Stimulated activated CD8-positive, alpha-beta memory T cell treated with anti-CD3 and anti-CD28 coated beads, Interleukin-2, amount 100 ng/mL, for 1 hour (primary cell): ENCODE measurements at places on chromosomes 16 and 17.

DNA sequence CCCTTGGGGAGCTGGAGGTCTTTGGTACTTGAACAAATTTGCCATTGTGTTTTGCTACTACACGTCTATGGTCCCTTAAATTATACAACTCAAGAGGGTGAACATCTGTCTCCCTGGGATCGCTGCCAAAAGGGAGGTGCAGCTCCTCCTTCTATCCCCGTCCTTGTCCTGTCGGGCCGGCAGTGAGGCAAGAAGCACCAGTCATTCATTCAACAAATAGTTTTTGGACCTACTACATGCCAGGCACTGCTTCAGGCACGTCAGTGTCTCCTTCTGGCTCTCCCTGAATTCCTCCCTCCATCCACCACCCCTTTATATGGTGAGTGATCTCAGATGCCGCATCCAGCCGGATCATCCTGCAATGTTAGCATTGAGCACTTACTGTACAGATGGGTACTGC lies 2.2 kb upstream of the RPL38 start:
- no peak for DNase-seq

DNA sequence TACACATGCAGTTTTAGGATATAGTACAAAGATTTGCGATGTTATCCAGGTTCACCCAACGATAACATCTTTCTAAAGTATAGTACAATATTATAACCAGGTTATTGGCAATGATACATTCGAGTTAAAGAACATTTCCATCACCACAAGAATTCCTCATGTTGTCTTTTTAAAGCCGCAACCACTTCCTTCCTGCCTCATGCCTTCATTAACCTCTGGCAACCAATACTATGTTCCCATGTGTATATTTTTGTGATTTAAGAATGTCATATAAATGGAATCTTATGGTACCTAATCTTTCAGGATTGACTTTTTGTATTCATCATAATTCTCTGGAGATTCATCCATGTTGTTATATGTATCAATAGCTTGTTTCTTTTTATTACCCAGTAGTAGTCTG lies 1183.2 kb downstream of the CDH11 start:
- DNase-seq: no peak

DNA sequence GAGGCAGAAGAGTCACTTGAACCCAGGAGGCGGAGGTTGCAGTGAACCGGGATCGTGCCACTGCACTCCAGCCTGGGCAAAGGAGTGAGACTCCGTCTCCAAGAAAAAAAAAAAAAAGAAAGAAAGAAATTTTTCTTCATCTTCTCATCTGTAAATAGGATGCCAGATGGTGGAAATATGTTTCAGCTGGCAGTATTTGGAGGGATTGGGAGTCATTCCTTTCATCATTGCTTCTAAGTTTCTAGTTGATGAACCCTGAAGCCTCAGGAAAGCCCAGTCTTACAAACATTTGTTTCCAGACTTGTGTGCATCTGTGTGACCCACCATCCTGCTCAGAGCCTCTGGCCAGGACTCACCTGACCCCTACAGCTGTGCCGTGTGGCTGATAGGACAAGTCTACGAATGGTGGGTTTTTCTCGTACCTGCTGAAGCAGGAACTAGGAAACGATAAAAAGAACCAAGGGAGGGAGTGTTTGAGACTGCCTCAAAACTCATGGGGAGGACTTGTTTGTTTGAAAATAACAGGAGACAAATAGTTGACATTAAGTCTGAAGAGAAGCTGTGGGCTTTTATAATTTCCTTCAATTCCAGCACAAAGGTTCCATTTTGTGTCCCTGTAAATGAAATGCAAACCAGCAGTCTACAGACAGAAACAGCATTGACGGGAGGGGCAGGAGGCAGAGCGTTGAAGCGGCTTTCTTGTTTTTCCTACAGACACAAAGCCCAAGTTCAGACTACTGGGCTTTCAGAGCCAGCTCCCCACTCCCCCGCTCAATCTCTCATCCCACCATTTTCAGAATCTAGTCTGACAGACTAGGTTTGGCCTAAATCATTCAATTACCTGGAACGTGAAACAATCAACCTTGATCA lies 24.9 kb downstream of the CDRT4 start:
- DNase-seq: no peak

- no peak for DNase-seq
Observed at GRCh38 chr16:86768228-86768791, 190.0 kb downstream of the FOXL1 start.

DNA sequence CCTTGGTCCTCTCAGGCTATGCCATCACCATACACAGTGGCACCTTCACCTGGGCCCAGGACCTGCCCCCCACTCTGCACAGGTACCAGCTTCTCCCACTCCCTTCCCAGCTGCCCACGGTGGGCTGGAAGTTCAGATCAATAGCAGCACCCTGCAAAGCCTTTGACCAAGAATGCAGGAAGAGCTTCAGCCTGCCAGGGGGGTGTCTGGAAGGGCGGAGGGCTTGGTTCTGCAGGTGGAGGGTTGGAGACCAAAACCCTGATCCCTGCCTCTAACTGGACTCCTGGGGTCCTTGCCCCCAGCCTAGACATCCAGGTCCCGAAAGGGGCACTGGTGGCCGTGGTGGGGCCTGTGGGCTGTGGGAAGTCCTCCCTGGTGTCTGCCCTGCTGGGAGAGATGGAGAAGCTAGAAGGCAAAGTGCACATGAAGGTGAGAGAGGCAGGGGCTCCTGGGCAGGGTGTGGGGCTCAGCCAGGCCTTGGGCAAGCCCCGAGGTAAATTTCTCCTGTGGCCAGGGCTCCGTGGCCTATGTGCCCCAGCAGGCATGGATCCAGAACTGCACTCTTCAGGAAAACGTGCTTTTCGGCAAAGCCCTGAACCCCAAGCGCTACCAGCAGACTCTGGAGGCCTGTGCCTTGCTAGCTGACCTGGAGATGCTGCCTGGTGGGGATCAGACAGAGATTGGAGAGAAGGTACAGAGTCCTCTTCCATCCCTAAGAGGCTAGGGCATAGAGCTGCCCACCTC lies 34.3 kb downstream of the ABCC3 start:
- DNase-seq: no peak

DNA sequence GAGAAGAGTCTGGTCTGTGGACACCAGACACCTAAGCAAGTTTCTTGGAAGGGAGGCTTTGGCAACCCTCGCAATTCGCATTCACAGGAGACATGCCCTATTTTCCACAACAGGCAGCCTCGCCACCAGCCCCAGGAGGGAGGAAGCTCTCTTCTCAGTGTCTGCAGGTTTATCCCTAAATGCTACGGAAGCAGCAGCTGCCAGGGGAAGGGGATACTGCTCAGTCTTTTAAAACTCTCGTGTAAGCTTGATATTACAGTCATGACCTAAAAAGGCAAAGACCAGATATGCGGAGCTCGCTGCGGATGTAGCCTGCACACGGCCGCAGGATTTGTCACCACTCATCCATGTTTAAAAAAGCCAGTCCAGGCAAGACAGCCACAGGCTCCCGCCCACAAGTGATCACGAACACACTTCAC lies 159.2 kb upstream of the RPH3AL start:
- DNase-seq: no peak

GRCh38 chr17:30337393-30337999 lies 3.6 kb upstream of the TMIGD1 start:
- no peak for DNase-seq

DNA sequence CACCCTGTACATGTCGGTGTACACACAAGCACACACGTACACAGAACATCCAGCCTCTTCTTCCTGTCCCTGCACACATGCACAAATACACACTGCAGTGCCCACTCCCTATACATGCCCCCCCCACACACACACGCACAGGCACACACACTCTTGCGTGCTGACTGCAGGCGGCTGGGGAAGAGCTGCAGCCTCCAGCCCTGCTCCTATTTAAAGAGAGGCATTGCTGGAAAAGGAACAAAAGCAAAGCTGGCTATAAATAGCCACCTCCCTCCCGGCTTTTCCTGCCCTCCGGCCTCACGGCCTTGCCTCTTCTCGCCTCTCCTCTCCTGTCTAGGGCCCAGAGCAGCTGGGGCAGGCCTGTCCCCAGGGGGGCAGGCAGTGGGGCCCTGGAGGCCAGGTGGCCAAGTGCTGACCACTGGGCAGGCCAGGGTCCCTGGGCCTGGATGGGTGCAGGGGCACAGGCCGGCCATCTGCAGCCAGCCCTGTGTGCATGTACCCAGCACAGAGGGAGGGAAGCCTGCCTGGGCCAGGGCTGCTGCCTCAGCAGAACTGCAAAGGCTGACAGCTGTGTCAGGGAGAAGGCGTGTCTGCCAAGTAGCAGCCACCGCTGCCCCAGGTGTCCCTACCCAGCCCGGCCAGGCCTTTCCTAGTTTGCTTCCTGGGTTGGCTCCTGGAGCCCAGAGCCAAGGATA lies 25.4 kb downstream of the RTN4RL1 start:
- DNase-seq: no peak

DNA sequence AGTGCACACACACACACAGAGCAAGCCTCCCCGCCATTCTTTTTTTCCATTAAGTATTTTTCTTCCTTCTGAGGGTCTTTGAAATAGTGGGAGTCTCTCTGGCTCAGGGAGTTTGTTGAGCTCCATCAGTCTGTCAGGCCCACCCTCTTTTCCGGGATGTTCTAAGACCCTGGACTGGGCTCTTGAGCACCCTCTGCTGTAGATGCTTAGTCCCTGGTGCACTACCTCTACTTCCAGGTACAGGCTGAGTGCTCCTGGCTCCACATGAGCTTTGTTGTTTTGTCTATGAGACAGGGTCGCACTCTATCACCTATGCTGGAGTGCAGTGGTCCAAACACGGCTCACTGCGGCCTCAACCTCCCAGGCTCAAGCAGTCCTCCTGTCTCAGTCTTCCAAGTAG lies 20.7 kb downstream of the LIMD2 start:
- no peak for DNase-seq

GRCh38 chr17:693791-694638 lies 20.6 kb downstream of the VPS53 start:
- DNase-seq: no peak

DNA sequence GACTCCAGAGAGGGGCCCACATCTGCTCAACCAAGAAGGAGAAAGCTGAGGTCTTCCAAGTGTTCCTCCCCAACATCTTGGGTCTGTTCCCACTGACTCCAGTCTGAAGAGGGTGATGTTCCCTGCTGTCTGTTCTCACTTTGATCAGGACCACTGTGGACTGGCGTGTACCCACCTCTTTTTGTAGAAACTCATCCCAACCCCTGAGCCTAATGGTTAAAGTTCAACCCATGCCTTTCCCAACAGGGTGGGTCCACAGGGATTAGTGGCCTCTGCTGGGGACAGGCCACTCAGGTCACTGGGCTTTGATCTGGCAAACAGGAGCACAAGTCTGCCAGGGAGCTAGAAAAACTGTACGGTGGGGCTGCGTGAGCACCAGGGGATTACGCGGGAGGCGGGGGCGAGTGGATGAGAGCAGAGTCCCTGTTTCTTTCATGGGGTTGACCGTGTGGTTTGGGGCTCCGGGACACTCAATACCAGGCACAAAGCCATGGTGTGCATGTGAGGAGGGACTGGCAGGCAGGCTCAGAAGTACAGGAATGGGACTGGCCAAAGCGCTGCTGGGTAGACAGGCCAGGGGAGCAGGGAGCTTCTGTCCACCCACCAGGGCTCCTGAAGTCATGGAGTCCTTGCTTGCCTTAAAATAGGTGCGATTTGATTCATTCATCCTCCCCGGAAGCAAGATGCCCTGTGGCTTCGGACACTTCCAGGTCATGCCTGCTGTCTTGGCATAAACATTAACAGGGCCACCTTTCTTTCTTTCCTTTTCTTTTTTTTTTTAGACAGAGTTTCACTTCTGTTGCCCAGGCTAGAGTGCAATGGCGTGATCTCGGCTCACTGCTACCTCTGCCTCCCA lies at the start of gene CA5A:
CA5A (minus strand) TSS at position 155 of the 856 bp plus-strand sequence; CDS start at position 76, 79 bp downstream.
- no peak for DNase-seq

DNA sequence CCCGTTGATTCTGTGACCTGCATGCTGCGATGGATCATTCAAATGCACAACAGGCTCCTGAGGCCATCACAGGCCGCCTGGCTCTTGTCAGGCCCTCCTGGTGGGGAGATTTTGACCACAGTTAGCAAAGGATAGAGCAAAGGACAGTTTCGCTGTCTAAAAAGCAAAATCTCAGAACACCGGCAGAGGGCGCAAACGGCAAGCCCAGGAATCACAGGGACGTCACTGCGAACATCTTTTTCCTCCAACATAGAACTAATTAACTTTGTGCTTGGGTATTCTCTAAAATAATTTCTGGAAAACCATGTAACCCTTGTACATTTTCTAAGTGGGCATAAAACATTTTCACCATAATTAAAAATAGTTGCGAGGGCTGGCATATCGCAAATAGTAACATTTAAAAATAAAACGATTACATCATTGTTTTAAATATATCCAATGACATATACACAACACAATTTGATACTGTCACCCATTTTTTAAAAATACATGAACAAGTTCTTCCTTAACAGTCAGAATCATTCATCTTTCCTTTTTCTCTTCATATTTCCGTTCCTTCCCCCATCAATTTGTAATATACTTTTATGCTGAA lies 19.7 kb upstream of the SLC47A1 start:
- peak; percentile 37 for DNase-seq

GRCh38 chr17:72363089-72363610 lies 242.3 kb downstream of the SOX9 start:
- no peak for DNase-seq

GRCh38 chr16:72989579-72990551 lies 58.1 kb downstream of the ZFHX3 start:
- DNase-seq: no peak

DNA sequence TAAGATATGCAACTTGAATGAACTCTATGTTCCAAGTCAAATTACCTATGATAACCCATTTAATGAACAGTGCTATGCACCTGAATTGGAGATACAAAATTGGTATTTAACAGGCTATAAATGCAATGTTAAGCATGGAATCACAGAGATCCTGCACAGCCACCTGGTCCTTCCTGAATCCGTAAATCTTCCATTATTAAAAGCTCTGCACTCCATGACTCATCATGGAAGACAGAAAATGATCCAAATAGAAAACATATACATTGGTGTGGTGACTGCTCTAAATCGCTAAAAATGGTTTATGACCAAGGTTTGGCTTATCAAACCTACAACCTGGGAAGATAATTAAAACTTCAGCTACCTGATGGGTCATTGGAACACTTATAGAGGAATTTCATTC lies 45.3 kb downstream of the GLG1 start:
- DNase-seq: no peak

DNA sequence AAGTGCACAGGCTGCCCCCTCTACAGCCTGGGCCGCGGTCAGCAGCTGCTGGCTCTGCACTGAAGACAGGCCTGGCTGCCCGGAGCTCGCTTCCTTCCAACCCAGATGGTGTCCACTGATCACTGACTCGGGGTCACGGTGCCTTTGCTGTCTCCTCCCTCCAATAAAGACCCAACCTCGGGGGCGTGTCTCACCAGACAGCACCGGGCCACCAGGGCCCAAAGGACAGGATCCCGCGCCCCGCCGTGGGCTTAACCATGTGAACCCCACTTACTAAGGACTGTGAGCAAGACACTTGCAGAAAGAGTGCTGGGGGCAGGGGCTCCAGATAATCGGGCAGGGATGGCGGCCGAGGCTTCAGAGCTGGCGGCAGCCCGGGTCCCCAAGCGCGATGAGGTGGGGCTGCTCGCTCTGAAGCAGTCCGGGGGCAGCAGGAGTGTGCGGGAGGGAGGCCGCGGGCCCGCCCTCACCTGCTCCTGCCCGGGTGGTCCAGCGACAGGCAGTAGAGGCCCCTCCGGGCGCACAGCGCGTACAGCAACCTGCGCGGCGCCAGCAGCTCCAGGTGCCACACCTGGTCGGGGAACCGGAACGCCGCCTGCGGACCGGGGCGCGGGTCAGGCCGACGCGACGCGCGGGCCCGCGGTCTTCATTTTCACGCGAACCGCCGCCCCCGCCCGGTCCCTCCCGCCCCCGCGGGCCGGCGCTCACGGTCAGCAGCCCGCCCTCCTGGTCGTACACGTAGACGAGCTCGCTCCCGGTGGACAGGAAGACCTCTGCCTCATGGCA lies 502 bp downstream of the FAAP100 start:
- peak; percentile 9 for DNase-seq
